ENCODE measurements at places on chromosomes 16 and 17.

DNA sequence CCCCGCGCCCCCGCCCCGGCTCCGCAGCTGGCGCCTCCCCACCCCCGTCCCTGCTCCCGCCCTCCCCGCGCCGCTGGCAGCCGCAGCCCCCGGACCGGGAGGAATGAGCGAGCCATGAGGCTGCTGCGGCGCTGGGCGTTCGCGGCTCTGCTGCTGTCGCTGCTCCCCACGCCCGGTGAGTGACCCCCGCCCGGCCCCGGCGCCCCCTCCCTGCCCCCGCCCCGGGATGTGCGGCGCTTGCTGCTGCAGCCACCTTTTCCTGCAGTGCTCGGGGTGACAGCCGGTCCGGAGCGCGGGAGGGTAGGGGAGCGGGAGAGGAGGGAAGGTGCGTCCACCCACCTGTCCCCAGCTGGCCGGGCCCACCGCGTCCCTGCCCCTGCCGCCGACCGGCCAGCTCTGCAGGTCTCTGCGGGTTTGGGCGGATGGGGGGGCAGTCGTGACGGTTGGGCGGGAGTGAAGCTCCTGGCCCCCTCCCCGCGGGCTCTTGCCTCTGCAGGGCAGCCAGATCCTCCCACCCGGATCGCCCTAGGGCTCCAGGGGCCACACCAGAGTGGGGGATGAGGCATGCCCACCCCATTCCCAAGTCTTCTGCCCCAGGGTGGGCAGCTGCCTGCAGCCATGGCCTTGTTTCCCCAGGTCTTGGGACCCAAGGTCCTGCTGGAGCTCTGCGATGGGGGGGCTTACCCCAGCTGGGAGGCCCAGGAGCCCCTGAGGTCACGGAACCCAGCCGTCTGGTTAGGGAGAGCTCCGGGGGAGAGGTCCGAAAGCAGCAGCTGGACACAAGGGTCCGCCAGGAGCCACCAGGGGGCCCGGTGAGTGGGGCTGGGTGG lies 513 bp downstream of the ADAM11 start:
- DNase-seq, result no peak

- no peak for DNase-seq
Observed at GRCh38 chr17:31283841-31284240, 13.2 kb downstream of the OMG start.

DNA sequence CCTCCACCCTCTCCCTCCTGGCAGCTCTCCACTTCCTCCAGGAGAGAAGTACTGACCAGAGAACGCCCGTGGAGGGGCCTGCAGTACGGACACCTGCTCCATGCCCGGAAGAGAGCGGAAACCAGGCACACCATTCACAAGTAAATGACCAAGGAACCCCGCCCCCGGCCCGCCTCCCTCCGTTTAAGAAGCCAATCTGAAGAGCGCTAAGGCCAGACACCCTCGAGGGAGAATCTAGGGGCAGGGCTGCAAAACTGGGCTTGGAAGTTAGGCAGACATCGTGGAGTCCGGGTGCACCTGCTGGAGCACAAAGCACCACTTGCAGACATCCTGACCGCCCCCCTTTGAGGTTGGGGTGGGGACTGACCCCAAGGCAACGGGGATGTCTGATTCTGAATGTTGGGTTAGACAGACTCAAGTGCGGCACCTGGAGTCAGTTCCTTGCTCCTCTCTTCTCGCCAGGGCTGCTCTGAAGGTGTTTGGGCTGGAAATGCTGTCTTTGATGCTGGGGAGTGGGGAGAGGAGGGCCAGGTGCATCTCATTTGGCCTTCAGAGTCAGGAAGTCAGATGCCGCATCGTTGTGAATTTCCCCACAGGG lies 964 bp upstream of the FAAP100 start:
- peak; percentile 73 for DNase-seq

DNA sequence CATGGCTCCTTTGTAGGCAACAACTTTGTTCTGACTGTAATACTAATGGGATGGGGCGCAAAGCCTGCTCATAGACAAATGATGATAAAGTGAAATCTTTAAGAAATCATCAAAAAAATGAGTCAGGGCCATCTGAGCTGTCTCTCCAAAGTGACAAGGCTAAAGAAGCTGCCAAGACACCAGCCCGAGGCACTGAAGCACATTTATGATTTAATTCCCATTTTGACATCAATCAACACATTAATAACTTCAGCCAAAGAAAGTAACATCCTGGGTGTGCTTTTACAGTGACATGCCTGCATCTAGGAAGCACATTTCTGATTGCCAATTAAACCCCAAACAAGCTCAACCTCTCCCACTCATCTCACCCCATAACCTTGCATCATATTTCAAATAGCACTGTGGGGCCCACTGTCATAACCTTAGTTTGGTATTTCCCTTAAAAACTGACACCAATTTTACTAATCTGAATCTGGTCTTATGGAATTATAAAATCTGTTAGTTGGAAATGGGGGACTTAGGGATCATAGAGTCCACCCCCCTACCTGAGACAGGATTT lies 676.6 kb downstream of the TOX3 start:
- no peak for DNase-seq

DNA sequence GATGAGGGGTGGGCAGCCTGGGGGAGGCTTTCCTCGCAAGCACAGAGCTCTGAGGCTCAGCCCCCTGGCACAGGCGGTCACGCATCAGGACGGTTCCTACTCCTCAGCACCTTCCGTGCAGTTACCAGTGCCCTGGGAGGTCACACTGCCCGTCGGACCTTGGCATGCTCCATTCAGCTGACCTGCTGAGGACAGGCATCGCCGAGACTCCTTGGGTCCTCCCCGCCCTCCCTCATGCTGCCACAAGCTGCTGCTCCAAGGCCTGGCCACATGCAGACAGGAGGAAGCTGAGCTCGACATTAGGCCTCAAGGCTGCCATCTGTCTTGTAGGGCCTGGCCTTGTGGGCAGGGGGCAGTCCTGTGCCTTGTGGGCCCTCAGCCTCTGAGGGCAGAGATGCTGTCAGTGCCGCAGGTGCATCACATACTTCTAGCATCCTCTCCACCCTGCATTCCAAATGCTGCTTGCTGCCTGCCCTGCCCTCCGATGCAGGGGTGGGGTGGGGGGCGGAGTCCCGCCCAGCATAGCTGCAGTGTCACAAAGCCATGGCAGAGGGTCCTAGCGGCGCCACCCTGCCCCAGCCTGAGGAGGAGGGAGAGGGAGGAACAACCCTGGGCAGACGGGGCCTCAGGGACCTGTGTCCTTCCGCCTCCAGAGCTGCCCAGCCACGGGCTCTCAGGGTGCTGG lies 9.3 kb downstream of the C16orf90 start:
- DNase-seq, result no peak

DNA sequence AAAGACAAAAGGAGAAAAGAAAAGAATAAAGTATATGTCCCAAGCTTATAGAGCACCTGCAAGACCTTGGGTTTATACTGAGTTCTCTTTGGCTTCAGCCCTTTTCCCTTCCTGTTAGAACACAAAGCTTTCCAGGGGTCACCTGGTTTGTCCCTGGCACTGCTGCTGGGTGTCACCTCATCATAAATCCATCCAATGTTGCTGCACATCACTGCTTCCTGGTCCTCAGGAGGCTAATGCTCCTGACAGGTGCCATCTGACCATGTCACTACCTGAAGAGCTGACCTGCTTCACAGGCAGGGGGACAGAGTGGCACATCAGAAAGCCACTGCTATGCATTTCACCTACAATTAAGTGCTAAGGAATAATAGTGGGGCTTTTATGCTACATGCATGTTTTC lies 164.6 kb upstream of the ELAC2 start:
- no peak for DNase-seq

DNA sequence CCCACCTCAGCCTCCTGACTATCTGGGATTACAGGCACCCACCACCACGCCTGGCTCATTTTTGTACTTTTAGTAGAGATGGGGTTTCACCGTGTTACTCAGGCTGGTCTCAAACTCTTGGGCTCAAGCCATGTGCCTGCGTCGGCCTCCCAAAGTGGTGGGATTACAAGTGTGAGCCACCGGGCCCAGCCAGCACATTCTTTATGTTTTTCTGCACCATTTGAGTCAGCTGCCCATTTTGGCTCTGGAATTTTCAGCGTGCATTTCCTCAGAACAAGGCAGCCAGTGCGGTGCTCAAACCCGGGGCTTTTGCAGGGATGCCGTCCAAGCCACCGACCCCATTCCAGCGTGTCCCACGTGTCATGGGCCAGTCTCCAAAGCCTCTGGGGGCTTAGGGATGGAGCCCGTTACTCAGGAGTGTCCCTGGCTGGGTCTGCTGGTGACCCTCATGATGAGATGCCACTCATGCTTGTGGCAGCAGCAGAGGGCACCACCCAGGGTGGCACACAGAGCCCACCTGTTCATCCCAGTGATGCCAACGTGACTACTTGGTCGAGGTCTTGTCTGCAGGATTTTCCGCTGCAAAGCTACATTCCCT lies 3.7 kb upstream of the RAB40C start:
- DNase-seq, result no peak

DNA sequence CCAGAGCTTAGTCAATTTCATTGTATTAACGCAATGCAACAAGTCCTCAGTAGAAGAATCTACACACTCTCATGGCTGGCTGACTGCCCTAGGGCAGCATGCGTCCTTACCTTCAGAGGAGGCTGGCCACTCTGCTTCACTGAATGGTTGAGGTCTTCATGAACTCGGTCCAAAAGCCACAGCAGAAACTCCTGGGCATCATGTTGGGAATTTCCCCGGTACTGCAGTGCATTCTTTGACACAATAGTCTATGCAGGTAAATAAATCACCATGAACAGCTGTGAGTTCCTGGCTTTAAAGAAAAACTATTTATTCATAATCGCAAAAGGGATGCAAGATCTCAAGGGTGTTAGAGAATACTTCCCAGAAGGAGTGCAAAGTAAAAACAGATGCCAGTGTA lies 41.3 kb downstream of the USP31 start:
- DNase-seq, result no peak

DNA sequence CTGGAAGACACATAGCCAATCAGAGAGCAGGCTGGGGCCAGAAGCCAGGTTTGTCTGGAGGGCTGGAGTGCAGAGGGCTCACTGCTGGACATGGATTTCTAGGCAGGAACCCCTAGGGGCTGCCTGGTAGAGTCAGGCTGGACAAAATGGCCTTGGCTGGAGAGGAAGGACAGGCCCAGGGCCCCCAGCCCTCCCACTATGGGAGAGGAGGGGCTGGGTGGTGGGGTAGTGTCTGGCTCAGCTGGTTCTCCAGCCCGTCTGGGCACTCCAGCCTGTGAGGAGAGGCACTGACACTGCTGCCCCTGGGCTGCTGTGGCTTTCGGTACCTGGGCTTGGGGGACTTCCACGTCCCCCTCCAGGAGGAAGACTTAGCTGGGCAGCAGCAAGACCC lies 21.7 kb upstream of the DOK4 start:
- no peak for DNase-seq

GRCh38 chr17:10802496-10803284 lies 1.2 kb downstream of the TMEM238L start:
- DNase-seq, result no peak

GRCh38 chr17:71765437-71765836 lies 355.4 kb upstream of the SOX9 start:
- no peak for DNase-seq

DNA sequence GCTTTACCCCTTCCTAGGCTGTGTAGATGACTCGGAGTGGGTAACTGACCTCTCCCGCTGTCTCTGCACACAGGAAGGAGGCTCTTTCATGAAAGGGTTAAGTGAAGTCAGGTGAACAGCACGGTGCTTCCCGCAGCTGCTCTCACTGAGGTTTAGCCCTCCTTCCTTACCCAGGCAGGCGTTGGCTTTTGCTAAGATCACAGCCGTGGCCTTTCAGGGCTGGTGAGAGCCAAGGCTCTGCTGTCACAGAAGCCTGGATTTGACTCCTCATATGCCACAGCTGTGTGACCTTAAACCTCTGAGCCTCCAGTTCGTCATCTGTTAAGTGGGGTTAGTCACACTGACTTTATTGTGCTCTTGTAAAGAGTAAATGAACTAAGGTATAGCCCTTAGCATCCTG lies 90.9 kb upstream of the PLCG2 start:
- no peak for DNase-seq

- DNase-seq, result no peak
Observed at GRCh38 chr17:18004884-18005305, 32.2 kb downstream of the DRC3 start.

- DNase-seq, result no peak
Observed at GRCh38 chr17:55663400-55663799, 59.3 kb downstream of the TMEM100 start.

GRCh38 chr17:83143817-83144231 lies 64.4 kb downstream of the METRNL start:
- DNase-seq, result no peak

GRCh38 chr17:58289869-58290268 lies 9.1 kb upstream of the MPO start:
- DNase-seq, result no peak

- DNase-seq, result no peak
Observed at GRCh38 chr16:16067127-16067526, 117.7 kb downstream of the ABCC1 start.

- no peak for DNase-seq
Observed at GRCh38 chr17:74015990-74016389, 187.5 kb upstream of the RPL38 start.

- DNase-seq, result peak; percentile 53
Observed at GRCh38 chr16:28218109-28218508, 6.3 kb upstream of the XPO6 start.

DNA sequence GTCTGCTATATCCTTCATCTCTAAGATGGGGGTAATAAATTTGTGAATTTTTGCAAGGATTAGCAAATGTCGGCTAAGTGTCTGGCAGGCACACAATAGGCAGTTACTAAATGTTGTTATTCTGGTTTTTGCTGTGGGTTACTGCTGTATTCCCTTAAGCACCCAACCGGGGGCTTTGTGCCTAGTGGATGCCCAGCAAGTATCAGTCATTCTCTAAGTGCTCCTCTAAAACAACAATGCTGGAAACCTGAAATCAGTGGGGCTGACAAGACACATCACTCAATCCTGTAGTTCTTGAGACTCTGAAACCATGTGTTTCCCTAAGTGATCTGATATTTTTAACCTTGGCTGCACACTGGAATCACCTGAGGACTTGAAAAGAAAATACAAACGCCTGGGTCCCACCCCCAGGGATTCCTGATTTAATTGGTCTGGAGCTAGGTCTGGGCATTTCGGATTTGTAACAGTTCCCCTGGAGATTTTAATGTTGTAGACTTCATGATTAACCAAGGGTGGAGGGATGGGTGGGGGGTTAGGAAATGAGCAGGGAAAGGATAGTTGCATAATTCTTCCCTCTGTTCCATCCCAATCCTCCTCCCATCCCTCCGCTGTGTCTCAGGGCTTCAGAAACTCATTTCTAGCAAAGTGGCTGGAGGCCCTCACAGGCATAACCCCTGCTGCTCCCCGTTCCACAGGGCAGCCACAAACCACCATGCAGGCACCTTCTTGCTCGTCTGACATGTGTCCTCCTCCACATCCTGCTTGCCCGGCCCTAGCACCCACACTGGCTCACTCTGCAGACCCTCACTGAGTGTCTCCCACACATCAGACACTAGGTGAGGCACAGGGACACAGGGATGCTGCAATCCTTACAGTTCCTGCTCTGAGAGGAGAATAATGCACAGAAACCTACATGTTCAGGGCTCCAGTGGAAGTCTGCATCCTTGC lies 61.7 kb upstream of the LYRM9 start:
- no peak for DNase-seq

GRCh38 chr16:23502466-23502865 lies 7.8 kb downstream of the GGA2 start:
- DNase-seq, result no peak

All from activated effector memory CD4-positive, alpha-beta T cell treated with Interleukin-2 at 50 U/mL for 16 hours (primary cell).